AG08395 (cell line): ENCODE measurements at places on chromosomes 7 and 10.

DNA sequence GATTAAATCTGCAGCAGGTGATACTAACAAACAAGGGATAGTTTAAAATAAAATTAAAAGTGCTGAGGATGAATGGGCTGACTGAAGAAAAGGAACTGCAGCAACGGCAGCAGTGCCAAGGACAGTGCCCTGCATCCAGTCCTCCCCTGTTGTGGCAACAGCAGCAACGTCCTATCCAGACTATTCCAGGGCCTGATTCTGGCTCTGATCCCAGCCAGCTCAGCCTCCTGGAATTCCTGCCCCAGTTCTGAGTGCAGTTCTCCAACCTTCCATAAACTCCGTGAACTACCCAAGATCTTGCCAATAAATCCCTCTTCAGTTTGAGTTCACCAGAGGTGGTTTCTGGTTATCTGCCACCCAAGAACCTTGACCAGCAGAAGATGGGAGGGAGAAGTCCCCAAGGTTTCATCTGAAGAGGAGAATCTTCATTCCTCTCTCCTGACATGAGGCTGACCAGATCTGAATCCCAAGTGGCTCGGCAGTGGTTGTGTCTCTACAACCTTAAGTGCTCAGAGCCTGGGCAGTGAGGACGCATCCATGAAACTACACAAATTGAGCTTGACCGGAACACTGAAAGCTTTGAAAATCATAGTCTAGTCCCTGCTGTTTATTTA, 115.8 kb downstream of the SORBS1 start:
- peak; percentile 91 for DNase-seq

DNA sequence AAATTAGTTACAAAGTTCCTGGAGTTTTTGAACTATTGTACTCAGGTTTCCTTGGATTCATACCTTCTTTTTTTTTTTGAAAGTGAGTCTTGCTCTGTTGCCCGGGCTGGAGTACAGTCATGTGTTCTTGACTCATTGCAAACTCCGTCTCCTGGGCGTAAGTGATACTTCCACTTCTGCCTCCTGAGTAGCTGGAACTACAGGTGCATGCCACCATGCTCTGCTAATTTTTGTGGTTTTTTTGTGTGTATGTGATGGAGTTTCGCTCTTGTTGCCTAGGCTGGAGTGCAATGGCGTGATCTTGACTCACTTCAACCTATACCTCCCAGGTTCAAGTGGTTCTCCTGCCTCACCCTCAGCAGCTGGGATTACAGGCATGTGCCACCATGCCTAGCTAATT, 22.3 kb downstream of the MCM10 start:
- DNase-seq: no peak

GRCh38 chr10:8600192-8600591, 545.7 kb downstream of the GATA3 start:
- DNase-seq: no peak

DNA sequence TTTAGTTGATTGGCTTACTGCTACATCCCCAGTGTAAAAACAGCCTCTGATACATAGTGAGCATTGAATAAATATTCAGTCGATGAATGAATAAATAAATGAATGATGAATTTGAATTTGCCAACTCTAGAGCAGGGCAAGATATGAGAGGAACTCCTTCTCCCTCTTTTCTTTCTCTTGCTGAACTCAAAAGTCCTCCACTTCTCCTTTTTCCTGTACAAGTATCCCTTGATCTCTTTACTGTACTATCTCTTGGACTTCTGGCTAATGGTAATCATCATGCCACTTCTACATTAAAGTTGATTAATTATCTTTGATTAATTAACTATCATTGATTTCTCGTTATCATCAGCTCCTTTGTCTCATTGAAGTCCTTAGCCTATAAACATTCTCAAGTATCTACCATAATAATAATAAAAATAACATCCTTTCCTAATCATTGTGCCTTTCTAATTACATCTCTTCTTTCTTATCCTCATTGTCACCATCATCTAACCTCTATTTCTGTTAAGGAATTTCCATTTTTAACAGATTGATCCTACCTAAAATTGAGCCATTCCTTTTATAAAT, 10.6 kb downstream of the CPED1 start:
- no peak for DNase-seq

DNA sequence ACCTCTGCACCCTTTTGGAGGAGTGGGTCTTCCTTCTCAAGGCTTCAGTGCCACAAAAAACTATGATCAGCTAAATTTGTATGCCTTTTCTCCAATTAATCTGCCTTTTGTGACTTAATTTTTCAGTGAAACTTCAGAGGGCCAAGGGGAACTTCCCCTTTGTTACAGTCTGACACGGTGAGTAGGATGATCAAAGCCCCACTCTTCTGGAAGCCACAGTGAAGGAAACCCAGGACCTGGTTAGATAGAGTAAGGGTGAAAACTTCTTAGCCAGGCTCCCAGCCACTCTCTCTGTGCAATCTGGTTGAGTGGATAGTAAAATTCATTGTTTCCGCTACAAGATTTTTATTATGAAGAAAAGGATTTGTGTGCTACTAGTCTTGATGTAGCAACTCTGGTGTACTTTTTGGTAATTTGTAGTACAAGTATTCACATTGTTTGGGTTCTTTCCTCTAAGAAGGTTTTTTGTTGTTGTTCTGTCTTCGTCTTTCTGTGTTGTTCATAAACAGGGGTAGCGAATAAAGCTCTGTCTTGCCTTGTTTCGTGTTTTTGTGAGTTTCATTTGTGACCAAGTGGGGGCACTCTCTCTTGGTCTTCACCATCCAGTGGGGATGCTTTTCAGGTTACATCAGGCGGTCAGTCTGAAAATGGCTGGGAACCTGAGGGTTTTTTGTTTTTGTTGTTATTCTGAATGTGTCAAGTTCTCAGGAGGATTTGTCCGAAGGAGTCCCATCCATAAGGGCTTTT, 268.5 kb upstream of the NPSR1 start:
- no peak for DNase-seq

- DNase-seq: no peak
These were observed 225.4 kb downstream of the USP6NL start for GRCh38 chr10:11386044-11386443.

GRCh38 chr7:30164567-30164966, 29.8 kb downstream of the MTURN start:
- DNase-seq: peak; percentile 65

- no peak for DNase-seq
These were observed 16.8 kb downstream of the SVOPL start for GRCh38 chr7:138684340-138684739.

DNA sequence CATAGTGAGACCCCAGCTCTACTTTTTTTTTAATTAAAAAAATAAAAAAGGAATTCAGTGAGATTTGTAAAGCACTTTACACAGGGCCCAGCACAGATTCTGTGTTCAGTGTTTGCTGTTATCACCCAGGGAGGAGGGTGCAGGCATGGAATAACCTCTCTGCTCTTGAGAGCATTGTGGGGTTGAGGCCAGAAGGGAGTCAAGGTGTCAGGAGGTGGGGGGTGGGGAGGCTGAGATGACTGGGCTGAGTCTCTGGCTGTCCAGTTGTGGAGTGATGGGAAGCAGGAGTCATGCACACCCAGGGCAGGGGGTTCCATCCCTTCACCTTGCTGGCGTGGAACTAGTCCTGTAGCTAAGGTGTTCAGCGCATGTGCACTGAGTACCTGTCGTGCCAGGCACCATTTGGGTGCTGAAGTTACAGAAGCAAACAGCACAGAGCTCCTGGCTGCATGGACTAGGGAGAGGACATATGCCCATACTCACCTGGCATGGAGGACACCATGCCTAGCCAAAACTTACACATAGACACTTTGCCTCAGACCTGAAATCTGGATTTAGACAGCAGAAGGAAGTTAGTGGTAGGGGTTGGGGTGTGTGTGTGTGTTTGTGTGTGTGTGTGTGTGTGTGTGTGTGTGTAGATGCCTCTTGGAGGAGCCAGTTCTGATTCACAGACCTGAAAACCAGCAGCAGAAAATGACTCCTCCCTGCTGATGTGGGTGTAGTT, 69.2 kb upstream of the LRRC4 start:
- DNase-seq: no peak

- peak; percentile 12 for DNase-seq
These were observed 43.4 kb downstream of the SHTN1 start for GRCh38 chr10:116961406-116962251.

DNA sequence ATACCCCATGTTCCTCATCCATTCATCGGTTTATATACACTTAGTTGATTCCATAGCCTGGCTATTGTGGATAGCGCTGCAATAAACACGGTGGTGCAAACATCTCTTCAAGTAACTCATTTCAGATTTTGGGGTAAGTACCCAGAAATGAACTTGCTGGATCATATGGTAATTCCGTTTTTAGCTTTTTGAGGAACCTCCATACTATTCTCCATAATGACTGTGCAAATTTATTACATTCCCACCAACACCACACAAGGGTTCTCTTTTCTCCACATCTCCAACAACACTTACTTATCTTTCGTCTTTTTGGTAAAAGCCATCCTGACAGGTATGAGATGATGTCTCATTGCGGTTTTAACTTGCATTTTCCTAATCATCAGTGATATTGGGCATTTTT, 3.7 kb downstream of the NPFFR1 start:
- no peak for DNase-seq

DNA sequence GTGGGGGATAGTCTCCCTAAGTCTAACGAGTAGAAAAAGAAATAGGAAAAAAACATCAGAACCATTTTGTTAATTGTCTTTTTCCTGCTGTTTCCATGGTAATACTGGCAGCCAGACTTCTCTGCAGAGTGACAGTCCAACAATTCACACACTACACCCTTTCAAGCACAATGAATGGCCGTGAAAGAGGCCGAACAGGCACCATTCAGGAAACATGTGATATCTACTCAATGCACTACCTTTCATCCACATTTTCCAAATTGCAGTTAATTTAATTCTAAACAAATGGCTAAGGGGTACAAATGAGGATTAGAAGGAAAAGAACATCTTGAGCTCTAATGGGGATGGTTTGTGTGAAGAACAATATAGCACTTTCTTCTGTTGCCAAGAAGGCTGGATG, 358.5 kb upstream of the ANKRD30A start:
- DNase-seq: no peak

- DNase-seq: no peak
These were observed 184.0 kb downstream of the DIP2C start for GRCh38 chr10:505419-505818.

DNA sequence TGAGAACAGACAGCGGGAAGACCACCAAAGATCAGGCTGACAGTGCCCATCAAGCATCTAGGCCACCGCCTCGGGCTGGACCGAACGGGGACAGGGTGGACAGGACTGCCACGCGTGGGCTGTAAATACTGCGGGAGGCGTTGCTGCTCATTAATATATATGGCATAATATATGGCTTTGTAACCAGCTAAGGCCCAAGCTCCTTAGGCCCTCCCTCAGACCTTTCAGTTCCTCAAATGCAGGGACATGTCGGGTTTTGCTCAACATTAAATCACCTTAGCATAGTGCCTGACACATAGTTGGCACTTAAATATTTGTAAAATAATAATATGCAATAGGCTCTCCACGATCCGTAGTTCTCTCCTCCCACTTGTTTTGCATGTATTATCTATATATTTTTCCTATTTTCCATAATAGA, 402 bp upstream of the TMEM168 start:
- DNase-seq: no peak

DNA sequence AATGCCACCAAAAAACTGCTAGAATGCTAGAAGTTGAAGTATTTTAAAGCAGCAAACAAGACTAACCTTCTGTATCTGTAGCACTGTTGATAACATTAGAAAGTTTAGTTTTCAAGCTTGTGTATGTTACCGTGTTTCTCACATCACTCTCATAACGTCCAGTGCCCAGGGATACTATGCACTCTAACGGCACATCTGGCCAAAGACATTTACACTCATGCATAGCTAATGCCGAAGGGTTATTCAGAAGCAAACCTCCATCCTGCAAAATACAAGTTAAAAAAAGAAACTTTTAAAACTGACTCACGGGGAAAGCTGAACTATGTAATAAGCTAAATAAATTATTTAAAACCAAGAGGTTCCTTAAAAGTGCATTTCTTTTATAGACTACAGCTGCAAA, 22.9 kb upstream of the NRCAM start:
- DNase-seq: no peak

DNA sequence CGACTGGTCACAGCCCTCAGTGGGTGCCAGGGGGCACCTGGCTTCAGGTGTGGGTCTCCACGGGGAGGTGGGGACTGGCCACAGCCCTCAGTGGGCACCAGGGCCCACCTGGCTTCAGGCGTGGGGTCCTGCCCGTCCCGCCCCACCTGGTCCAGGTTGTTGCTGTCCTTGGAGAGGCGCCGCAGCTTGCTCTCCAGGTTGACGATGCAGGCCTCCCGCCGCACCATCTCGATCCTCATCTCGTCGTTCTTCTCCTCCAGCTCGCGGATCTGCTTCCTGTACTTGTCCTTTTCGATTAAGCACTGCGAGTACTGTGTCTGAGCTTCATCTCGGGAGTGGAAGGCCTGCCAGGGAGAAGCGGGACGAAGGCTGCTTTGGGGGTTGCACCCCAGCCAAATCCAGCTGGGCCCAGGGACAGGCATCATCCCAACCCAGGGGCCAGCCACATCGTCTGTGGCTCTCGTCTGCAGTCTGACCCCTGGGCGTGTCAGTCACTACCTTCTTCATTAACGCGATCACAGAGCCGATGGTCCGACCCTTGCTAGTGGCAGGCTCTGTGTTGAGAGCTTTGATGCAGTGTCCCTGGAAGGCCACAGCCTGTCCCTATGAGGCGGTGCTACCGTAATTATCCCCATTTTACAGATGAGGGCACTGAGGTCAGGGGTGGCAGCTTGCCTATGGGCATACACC, 92.9 kb upstream of the GNA12 start:
- DNase-seq: no peak

DNA sequence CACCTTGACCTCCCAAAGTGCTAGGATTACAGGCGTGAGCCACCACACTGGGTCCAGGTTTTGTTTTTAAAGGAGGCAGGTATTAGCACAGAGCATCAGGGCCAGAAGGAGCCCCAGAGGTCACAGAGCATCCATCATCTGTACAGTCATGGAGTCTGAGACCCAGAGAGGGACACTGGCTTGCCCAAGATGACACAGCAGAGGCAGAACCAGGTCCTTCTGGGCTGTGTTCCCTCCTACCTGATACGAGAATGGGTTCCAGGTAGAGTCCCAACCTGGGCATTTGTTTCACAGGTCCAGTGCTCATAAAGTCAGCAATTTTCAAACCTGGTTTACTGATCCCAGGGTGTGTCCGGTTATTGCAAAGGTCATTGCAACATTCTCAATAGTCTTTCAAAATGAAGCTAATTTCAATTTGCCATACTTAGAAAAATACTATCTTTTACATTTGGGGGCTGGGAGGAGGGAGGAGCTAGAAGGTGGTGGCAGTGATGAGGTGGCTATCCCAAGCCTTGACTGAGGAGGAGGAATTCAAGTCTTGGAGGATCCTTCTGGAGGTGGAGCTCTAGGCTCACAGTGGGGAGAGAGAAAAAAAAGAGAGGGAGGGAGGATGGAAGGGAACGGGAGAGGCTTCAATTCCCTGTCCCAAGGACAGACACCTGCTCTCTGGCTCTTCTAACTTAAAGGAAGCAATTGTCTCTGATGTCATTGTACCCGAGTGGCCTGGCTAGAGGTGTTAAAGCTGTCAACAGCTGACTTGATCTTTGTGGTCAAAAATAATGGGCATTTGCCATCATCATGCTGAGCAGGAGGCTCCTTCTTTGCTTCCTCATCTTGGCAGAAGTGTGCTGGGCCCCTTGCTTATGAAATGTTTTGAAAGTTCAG, 8.1 kb downstream of the MXI1 start:
- no peak for DNase-seq

GRCh38 chr7:157652161-157652953, 315.6 kb downstream of the DNAJB6 start:
- no peak for DNase-seq
